ENCODE measurements at places on chromosomes 16 and 17.

DNA sequence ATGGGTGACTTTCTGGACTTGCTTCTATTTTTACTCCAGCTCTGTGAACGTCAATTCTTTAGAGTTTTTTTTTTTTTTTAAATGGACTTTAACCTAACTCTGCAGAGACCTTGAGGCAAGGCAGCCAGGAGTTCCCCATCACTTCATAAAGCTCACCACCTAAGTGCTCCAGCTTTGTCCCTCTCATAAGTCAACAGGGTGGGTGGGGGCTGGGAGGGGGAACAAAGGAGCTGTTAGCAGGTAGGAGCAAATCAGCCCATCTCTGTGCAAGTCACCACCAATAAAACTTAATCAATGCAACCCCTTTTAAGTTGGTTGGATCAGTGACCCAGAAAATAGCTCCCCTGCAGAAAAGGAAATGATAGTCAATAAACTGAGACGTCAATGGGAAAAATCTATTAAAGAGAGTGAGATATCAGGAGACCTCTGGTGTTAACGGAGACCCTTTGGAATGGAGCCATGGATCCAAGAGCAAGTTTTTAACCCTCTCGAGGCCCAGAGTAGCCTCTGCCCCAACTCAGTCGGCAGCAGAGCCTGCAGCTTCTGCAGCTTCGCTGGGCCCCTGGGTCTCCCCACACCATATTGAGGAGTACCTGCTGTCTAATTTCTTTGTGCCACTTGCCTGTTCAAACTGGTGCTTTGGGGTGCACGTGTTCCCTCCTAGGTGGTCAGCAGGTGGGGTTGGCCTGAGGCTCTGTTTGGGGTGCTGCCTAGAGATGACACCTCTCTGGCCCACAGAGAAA is 27.6 kb upstream of the ETV4 start:
- no peak for DNase-seq

GRCh38 chr17:21127509-21128077 is 829 bp downstream of the DHRS7B start:
- DNase-seq, result no peak

DNA sequence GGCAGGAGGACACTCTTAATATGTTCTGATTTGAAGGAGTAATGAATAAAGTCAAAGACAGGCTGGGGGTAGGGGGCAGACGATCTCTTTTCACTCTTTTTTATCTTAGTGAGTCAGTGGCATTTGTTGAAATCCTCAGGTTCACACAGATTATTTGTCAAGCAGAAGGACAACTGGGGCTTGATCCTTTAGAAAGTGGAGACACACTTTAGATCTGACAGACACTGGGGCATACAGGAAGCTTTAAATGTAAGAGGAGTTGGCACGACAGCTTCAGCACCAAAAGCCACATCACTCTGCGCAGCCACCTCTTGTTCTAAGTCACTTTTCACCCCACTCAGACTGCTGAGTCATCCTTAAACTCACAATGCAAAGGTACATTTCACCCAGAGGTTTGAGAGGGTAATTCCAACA is 121.5 kb downstream of the STXBP4 start:
- DNase-seq, result no peak

DNA sequence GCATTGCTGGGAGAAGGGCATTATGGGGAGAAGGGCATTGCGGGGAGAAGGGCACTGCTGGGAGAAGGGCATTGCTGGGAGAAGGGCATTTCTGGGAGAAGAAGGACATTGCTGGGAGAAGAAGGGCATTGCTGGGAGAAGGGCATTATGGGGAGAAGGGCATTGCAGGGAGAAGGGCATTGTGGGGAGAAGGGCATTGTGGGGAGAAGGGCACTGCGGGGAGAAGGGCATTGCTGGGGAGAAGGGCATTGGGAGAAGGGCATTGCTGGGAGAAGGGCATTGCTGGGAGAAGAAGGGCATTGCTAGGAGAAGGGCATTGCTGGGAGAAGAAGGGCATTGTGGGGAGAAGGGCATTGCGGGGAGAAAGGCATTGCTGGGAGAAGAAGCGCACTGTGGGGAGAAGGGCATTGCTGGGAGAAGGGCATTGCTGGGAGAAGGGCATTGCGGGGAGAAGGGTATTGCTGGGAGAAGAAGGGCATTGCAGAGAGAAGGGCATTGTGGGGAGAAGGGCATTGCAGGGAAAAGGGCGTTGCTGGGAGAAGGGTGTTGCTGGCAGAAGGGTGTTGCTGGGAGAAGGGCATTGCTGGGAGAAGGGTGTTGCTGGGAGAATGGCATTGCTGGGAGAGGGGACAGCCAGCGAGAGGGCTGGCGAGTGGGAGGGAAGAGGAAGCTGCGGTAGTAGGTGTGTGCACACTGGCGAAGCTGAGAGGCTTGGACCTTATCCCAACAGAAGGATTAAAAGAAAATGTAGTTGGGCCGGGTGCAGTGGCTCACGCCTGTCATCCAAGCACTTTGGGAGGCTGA is 4.6 kb upstream of the PYDC1 start:
- DNase-seq, result no peak

GRCh38 chr17:36117505-36118382 is 14.1 kb downstream of the CCL4 start:
- no peak for DNase-seq

Measured in stimulated activated CD8-positive, alpha-beta memory T cell treated with anti-CD3 and anti-CD28 coated beads, Interleukin-15, amount 100 ng/mL, for 4 hours (primary cell).